ENCODE measurements at places on chromosomes 5 and 9.

- DNase-seq, result no peak
Measured at GRCh38 chr9:37541465-37541864, 34.7 kb downstream of the FBXO10 start.

DNA sequence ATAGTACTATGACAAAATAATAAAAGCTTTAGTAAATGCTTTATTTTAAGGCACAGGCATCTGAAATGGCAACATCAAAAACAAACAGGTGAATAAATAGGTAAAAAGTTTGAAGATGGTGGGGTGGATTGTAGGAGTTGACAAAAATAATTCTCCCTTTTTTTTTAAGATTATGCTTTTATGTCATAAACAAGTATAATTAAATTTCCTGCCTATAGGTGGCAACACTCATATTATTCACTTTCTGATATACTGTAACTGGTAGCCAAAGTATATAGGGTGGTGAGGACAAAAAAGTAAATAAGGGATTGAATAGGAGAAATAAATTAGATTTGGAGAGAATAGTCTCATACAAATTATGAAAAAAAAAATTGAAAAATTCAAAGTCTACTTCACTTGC is 120.0 kb upstream of the ACOT12 start:
- DNase-seq, result no peak

- DNase-seq, result no peak
Measured at GRCh38 chr9:110337727-110338126, at the start of gene TXNDC8. Gene TXNDC8 (minus strand): TSS chr9:110337863.

DNA sequence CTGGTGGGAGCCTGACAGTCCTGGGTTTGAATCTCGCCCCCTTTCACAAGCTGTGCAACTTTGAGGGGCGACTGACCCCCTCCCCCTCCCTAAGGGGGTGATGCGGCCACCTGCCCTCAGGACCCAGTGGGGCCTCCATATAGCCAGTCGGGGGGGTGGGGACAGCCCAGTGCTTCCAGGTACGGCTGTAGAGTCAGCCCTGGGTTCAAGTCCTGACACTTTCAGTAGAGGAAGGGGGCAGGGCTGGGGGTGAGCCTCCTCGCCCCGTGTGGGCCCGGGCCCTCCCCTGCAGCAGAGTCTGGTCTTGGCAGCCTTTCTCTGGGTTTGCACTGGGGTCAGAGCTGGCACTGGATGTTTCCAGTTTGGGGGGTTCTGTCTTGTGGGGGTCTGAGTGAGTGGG is 216.3 kb downstream of the C9orf50 start:
- DNase-seq, result no peak

- no peak for DNase-seq
Measured at GRCh38 chr5:89350684-89351083, 467.7 kb upstream of the MEF2C start.

DNA sequence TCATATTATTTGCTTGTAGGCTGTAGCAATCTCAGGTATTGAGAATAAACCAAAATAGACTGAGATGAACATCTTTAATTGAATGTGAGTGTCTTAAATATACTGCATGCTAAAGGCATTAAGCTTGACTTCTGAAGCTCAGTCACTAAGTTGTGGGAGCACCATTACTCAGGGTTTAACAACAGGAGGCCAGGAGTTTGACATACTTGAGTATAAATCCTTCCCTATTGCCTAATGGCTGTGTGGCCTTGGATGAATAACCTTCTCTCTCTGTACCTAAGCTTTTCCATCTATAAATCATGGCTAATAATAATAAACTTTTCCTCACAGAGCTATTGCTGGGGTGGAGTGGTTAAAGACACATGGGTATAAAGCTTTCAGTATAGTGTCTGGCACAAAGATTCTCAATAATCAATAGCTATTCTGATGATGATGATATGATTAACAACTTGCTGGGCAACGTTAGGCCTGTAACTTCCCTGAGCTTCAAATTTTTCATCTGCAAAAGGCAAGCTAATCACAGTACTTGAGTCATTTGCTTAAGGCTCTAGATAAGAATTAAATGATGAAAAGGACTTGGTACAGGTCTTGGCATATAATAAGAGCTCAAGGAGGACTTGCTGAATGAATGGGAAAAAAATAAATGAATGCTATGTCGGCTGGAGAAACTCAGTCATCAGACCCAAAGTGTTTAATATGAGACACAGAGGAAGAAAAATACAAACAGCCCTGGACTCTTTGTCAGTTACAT is 174.0 kb upstream of the IL12B start:
- no peak for DNase-seq

- DNase-seq, result no peak
Measured at GRCh38 chr9:16343249-16344237, 526.9 kb downstream of the BNC2 start.

DNA sequence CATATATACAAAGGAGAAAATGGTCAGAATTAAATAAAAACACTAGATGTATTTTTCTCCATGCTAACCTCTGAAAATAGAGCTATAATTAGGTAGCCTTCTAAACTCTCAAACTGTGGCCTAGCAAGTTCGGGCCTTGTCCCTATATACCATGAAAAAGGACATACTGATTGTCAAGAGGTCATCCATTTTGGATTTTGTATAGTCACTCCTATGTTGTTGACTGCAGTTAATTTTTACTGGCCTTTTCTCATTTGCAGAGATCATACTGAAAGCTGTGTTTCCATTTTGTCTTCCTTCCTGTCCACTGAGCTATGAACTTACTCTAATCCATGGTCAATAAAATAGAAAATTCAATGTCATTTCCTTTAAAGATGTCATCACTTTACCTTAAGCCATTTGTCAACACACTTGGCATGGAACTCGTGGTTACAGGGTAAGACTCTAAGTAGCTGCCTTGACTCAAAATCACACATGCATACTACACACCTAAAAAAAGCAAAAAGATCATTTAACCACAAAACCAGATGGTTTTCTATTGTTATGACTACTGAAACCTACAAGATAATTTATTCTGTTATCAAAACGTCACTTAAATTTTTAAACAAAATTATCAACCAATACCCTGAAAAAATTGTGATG is 58.0 kb downstream of the RNF38 start:
- no peak for DNase-seq

- no peak for DNase-seq
Measured at GRCh38 chr5:140153905-140154304, 21.1 kb upstream of the CYSTM1 start.

GRCh38 chr9:133545494-133546286 is 11.2 kb downstream of the ADAMTSL2 start:
- no peak for DNase-seq

DNA sequence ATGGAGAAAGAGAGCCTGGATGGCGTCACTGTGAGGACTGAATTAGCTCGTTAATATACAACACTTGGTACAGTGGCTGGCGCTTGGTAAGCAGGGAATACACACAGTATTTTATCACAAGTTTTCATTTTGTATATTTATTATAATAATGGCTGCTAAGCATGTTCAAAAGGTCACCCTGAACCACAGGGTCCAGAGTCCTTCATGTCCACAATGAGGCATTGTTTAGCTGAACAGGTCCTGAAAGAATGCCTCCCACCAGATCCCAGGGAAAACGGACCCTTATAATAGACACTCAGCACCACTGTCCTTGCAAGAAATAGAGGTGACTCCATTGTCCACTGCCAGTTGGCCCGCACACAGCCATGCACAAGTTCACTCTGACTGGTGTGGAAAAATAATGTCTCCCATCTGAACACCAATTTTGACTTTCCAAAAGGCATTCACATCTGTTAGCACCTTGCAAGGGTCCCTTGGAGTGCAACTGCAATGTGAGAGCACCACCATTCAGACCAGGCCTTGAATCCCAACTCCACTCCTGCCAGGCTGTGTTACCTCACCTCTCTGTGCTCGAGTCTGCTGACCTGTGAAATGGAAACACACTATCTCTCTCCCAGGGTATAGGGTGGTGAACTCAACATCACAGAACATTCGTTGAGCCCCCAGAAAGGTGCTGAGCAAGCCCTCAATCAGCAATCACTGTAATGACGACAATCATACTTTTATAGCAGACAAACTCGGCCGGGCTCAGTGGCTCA is 3.9 kb downstream of the VDAC1 start:
- no peak for DNase-seq

DNA sequence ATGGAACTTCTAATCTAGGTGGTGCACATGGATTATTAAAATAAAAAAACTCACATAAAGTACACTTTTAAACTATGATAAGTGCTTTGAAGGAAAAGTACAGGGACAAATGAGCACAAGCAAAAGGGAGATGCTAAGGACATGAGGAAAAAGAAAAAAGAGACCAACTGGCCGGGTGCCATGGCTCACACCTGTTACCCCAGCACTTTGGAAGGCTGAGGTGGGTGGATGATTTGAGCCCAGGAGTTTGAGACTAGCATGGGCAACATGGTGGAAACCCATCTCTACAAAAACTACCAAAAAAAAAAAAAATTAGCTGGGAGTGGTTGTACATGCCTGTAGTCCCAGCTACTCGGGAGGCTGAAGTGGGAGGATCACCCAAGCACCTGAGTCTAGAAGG is 67.1 kb downstream of the SH3TC2 start:
- DNase-seq, result no peak

DNA sequence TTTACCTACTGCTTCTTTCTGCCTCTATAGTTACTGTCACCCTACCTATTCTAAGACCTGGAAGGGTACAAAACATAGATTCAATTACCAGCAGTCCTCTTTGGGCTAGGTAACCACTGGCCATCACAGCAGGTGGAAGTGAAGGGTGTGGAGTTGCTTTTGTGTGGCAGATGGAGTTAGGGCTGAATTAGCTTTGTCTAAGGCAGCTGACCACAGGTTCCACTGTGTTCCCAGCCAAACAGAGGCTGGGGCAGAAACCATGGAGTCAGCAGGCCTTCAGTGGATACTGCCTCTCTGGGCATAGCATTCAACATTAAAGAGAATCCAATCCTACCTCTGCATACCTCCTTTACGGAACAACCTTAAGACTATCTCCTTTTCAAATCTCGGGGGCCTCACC is 254.2 kb downstream of the RFX3 start:
- no peak for DNase-seq

- DNase-seq, result no peak
Measured at GRCh38 chr9:89207026-89207425, 28.4 kb upstream of the SHC3 start.

GRCh38 chr5:161414896-161415295 is 131.6 kb downstream of the GABRB2 start:
- DNase-seq, result no peak

DNA sequence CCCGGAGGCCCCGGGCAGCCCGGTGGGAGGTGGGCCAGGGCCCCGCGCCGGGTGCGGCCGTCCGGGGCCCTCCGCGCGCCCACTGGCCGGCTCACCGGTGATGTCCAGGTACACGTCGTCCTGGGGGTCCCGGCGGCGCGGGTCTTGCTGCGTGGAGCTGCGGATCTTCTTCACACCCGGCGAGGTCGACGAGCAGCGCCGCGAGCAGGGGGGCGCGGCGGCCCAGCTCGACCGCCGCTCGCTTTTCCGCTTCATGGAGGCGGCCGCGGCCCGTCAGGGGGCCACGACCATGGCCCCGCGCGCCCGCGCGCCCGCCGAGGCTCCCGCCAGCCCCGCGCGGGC is 548 bp downstream of the CDC14B start:
- no peak for DNase-seq

GRCh38 chr5:134370871-134371833 is at the start of gene UBE2B:
Gene UBE2B (plus strand): TSS chr5:134371569. CDS start chr5:134371596, 27 bp downstream.
- peak; percentile 98 for DNase-seq

DNA sequence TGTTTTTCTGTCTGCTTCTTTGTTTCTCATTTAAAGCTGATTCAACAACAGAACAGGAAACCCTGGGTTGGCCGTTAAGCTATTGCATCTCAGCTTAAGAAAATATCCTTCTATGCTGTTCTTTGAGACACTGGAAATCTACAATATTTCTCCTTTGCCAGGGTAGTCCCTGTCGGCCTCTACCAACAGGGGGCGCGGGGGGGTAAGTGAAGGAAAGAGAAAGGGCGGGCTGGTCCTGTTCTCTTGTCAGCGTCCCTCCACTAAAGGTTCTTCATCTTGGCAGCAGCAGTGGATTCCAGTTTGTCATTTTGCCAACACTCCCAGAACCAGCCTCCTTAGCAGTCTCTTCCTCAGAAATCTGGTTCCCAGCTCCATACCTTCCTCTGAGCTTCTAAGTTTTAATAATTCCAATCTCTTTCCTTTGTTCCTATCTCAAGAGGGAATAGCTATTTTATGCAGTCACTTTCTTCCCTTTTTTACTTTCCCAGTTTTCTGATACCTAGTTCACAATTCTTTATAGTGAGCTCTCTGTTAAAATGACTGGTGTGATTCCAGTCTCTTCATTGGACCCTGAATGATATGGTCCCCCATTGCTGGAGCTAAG is 222.3 kb downstream of the GLIS3 start:
- peak; percentile 3 for DNase-seq

- no peak for DNase-seq
Measured at GRCh38 chr5:57717555-57717954, 234.9 kb upstream of the ACTBL2 start.

GRCh38 chr5:1838013-1838412 is 36.8 kb downstream of the NDUFS6 start:
- no peak for DNase-seq

DNA sequence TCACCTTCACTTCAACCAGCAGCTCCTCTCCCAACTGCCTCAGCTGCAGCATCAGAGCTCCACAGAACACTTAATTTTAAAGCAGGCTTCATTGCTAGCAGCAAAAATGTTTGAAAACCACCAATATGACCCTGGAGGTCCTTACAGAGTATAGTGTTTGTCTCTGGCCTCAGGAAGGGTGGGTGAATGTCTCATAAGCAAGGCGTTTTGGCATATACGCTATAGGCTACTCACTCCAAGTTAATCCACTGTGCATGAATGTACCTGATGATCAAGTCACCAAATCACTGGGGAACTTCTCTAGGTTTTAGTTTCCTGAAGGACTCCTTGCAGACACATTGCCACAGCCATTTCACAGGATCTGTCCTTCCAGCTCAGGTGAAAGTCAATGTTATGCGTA is 125.3 kb downstream of the GABBR2 start:
- no peak for DNase-seq

DNA sequence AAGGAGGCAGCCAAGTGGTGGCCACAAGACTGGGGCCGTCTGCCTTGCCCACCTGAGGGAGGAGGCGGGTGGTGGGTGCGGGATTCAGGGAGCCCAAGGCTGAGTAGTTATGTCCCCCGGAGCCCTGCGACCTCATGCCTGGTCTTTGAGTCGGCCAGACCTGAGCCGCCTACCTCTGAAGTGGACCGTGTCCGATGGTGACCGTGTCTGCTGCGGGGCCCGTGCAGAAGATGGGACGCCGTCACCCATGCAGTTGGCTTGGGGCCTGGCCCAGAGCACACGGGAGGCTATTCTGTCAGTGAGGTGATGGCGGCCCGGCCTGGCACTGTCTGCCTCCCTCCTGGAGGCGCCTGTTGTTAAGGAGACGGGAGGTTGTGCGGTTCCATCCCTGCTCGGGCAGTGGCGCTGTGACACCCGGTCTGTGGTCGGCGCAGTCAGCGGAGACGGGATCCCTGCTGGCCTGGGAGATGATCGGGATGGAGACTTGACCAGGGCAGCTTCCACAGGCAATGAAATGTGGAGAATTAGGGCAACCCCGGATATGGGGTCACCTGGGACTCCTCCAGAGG is 62.5 kb upstream of the FCN2 start:
- DNase-seq, result no peak

GRCh38 chr9:18543406-18544192 is 69.6 kb downstream of the ADAMTSL1 start:
- no peak for DNase-seq

- DNase-seq, result no peak
Measured at GRCh38 chr5:64165500-64166200, at the start of gene RNF180. Gene RNF180 (plus strand): TSS chr5:64165843. CDS start chr5:64200808, 34,965 bp downstream.

GRCh38 chr5:58149746-58150145 is 310.1 kb downstream of the PLK2 start:
- DNase-seq, result no peak
